AG09319 (cell line): ENCODE measurements at places on chromosomes 6 and 20.

DNA sequence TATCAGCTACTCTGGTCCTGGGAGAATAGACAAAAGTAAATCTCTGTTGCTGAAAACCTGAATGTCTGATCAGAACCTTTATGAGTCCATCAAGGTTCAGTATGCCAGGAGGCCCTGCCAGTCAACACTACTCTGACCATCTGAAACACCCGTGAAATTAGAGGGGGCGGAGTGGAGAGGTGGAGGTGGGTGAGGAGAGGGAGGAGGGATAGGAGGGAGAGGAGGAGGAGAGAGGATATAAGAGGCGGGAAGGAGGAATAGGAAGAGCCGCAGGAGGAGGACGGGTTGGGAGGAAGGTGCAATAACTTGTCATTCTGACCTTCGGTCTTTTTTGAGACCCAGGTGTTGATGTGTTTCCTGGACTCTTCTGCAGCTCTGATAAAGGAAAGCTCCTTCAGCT lies 8.0 kb downstream of the SERPINB9 start:
- no peak for DNase-seq

- no peak for DNase-seq
These were observed 426.2 kb downstream of the BMP2 start for GRCh38 chr20:7193681-7194080.

GRCh38 chr6:113095841-113096240 lies 748.7 kb downstream of the RFPL4B start:
- DNase-seq = no peak

DNA sequence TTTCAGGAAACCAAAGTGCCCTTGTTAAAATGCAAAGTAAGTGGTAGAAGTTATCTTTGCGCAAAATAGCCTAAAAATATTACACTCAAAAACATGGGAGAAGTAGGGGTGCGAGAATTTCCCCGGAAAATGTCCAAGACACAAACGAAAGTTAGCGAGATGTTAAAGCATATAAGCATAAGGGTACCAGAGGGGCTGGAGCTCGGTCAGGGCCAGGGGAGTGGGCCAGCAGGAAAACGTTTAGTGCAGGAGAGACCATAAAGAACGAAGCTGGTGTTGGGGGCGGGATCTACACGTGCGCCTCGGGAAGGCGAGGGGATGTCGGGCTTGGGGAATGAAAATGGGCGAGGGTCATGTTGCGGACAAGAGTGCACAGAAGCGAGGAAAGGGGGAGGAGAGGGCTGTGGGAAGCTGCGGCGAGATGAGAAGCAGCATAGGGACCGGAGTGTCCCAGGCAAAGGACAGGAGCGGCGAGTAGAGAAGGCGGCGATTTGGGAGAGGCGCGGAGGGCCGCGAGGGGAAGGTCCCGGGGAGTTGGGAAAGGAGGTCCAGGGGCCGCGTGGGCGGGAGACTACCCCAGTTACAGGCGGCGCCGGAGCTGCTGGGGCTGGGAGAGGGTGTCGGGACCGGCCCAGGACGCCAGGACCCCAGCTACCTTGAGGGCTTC lies 600 bp downstream of the XPO5 start:
- no peak for DNase-seq

DNA sequence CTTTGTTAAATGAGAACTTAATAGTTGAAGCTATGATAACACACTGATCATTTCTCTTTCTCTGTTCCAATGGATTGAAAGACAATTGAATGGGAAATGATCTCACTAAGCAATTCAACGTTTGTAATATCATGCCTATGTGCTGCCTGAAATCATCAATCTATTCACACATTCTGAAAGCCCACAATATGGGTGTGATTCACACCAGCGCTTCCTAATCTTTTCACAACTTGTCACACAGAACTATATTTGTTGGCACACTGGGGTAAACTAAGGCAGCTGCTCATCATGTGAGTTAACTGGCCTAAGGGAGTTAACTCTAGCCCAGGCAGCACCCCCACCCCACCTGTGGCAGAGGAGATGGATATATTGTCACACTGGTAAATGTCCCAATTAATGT lies 37.1 kb upstream of the UTRN start:
- no peak for DNase-seq

GRCh38 chr20:44805979-44806620 lies 4.2 kb downstream of the RIMS4 start:
- peak; percentile 93 for DNase-seq

DNA sequence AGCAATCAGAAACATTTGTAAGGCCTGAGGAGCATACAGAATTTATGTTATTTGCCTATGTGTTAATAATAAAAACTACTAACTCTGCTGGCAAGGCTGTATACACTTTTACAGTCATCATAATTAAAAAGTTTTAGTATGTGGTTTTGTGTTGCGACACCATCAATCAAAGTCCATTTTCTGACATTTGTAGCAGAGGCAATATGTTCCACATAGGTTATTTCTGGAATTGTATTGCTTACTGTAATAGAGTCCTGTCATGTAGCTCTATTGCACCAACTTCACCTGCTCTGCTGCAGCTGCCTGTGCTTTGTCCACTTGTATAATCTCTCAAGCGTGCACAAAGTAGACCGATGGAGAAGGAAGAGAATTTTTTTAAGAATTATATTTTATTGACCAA lies 501.8 kb downstream of the HACE1 start:
- DNase-seq = no peak

- DNase-seq = no peak
These were observed 939.0 kb downstream of the TBC1D32 start for GRCh38 chr6:120395330-120395729.

DNA sequence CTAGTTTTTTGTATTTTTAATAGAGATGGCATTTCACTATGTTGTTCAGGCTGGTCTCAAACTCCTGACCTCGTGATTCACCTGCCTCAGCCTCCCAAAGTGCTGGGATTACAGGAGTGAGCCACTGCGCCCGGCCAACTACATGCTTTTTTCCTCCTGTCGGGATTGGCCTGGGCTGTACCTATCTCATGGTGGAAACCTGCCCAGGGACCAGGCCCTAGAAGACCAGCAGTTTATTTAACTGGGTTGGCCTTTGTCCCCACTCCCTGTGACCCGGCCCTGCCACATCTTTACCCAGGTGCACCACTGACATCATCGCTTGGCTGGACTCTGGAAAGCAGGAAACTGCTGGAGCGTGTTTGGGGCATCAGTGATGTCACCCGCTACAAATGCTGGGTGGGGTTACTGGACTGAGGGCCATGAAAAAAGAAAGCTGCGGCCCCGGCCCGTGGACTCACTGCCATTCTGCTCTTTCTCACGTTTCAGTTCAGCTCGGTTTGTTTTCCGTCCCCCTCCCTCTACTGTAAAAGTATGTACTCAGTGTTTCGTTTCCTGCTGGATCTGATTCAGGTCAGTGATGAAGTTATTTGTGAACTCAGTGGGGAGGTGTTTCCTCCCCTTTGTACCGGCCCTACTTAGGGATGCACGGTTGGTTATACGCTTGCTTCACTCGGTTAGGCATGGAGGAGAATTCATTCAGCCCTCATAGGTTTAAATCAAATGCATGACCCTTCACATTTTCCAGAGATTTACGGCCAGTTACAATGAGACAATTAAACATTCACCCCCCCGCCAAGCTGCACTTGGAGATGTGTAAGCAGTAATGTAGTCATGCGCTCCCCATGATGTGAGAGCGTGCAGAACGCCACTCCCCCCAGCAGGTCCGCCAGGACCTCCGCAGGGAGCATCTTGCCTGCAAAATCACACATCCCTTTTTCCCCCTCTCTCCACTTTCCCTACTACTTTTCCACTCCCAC lies 179.3 kb downstream of the MTHFD1L start:
- DNase-seq = peak; percentile 70

GRCh38 chr6:9515633-9516606 lies 899.0 kb downstream of the TFAP2A start:
- no peak for DNase-seq
